Mesenteric fat pad (tissue), 1 donor: ENCODE measurements at places on chromosomes 3 and 15. TPM values are rescaled to one million over a fixed set of nuclear protein-coding genes. Genes with fewer than 3 reads are reported as not detected.

The KIF7 gene
- total RNA-seq = 12.7 TPM

The ERC2 gene
- total RNA-seq = 1.1 TPM

The MRAS gene
- 232 TPM for total RNA-seq

The SKOR1 gene
- 0.26 TPM for total RNA-seq

The ZKSCAN7 gene
- total RNA-seq = 2.7 TPM

The TERC gene
- 9.8 TPM for total RNA-seq

The AP3S2 gene
- 27.3 TPM for total RNA-seq

GRCh38 chr15:88239594-88239993, 16.9 kb downstream of the NTRK3 start:
- no peak for DNase-seq

DNA sequence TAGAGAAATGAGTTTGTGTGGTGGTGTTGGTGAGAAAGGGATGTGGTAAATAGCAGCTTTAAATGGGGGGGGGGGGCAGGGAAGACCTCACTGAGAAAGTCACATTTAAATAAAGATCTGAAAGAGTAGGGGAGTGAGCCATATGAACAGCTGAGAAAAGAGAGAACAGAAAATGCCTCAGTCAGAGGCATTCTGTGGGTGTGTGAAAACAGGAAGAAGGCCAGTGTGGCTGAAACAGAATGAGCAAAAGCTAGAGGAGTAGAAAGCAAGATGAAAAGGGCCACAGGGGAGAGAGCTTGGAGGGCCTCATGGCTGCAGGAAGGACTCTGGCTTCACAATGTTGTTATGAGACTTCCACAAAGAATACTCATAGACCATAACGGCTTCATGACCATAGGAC, 783.3 kb downstream of the ZPLD1 start:
- DNase-seq = no peak

GRCh38 chr15:70038730-70039392, 58.9 kb downstream of the TLE3 start:
- DNase-seq = no peak

DNA sequence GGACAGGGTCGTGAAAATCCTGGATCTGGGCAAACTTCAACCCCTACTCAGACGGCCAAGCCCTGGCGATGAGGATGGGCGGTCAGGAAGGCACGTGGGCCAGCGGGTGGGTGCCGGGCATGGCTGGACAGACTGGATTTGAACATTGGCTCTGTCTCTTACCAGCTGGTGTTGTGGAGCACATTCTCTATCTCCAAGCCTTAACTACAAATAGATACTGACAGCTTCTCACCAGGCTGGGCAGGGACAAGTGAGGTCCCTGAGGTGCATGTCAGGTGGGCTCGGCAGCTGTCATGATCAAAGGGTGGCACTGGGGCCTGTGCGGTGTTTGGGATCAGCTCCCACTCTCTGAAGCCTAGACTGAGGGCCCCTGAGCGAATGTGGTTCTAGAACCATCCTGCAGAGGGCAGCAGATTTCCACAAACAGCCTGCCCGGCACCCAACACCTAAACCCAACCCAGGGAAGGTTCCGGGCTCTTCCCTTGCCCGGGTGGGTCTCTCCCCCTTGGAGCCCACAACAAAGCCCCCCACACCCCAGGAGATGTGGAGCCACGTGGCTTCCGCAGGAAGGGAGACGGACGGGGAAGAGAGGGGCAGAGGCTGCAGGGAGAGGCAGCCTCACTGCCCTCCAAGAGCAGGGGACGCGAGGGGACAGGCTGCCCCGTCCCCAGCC, 58.4 kb downstream of the RGMA start:
- no peak for DNase-seq

- no peak for DNase-seq
Measured at GRCh38 chr15:91975241-91975978, 121.9 kb downstream of the SLCO3A1 start.

DNA sequence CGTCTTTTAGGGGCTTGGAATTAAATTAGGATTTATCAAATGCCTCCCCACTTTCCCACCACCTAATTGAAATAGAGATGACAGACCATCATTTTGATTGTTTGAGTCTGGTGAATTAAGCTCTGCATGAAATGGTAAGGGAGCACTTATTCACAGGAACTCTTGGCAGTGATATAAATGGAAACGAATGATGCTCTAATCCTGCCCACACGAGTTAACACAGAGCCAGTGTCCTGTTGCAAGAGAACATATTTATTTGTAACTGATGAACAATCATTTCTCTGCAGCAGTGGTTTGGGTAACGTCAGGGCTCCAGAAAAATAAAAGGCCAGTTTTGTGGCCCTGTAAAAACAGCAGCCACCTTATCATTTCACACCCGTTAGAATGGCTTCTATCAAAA, 163.3 kb downstream of the FEZF2 start:
- DNase-seq = no peak

GRCh38 chr3:32302601-32303398, 64.3 kb downstream of the CMTM8 start:
- DNase-seq = no peak

GRCh38 chr3:5226783-5227182, 39.3 kb downstream of the EDEM1 start:
- DNase-seq = no peak

DNA sequence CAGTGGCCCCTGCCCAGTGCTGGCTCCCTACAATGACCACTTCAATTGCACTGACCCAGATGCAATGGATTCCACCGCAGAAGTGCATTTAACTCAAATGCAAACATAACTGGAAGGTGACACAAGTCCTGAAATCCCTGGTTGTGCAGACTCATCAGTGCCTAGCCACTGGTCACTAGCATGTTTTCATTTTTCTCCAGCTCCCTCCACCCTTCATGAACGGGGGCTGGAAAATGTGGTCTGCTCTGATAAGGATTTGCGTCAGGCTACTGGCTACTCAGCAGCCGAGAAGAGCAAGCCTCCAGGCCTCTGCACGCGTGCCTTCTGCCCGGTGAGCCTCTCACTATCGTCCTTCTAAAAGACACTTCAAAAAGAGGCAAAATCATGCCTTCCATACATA, 27.4 kb upstream of the FURIN start:
- no peak for DNase-seq

DNA sequence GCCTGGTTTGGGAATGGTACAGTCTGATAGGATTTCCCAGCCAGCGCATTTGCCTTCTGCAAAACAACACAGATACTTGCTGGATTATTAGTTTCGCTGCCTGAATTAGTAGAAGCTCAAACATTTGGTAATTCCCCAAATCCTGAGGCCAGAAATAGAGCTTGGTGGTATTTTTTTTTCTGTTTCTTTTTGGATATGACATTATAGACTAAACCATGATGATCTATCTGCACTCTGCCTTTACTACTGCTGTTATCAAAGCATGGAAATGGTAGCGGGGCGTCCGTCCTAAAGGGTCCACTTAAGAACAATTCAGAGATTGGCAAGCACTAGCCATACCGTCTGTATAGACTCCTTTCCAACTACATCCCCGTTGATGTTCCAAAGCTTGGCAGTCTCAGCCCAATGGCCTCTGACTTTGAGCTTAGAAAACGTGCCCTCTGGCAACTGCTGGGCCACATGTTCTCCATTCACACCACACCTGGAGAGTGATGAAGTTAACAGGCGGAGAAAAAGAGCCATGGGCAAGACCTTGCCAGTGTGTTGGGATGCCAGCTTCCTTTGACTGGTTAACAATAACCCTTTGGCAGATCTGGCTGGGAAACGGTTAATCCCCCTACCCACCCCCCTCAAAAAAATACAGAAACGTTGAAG, 241.0 kb upstream of the NR2F2 start:
- no peak for DNase-seq

DNA sequence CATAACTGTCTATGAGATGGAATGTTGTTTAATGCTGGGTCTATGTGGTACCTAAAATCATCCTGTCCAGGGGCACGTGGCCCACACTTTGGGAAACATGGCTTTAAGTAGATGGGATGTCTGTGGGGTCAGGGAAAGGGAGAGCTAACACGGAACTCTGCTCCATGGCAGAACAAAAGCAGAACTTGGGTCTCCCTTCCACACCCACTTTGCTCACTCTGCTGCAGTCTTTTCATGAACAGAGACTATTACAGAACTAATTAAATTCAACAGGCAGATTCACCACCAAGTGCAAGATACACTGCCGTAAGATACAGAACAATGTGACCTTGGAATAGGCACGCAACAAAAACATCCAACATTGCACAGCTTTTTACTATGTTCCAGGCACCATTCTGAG, 28.2 kb downstream of the POPDC2 start:
- no peak for DNase-seq

DNA sequence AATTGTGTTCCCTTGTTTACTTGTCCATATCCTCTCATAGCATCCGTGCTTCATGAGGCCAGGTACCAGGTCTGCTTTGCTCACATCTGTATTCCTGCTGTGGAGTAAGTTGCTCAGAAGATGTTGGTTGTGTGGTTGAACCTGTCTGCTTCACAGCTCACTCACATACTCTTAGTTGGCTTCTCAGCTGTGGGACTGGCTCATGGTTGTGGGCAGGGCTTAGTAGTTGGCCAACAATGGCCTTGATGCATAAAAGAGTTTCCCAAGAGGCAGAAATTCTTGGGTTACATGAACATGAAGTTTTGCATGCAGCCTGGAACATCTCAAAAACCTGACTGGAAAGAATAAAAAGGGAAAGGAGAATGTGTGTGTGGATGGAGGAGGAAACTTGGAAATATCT, 17.0 kb downstream of the CELF6 start:
- DNase-seq = no peak

GRCh38 chr3:31077826-31078225, 183.4 kb upstream of the GADL1 start:
- DNase-seq = no peak

GRCh38 chr15:52925130-52925529, 135.0 kb upstream of the ONECUT1 start:
- no peak for DNase-seq

DNA sequence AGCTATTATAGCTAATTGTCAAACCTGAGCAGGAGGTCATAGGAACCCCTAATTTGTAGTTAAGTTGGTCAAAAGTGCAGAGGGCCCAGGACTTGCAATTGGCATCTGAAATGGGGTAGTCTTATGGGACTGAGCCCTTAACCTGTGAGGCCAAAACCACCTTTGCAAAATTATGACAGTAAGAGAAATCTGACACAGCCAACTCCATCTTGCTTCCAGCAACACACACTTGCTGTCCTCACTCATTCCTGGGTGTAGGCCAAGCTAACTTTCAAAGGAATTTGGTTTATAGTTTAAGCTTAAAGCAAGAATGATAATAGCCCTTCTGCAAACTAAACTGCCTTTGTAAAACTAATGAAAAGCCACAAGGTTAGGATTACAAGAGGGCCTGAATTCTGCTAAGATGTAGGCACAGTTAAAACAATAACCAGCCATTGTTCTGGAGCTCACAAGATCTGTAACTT, 57.6 kb upstream of the FRMD4B start:
- DNase-seq = no peak

GRCh38 chr3:180575571-180575970, 26.4 kb upstream of the TTC14 start:
- no peak for DNase-seq

DNA sequence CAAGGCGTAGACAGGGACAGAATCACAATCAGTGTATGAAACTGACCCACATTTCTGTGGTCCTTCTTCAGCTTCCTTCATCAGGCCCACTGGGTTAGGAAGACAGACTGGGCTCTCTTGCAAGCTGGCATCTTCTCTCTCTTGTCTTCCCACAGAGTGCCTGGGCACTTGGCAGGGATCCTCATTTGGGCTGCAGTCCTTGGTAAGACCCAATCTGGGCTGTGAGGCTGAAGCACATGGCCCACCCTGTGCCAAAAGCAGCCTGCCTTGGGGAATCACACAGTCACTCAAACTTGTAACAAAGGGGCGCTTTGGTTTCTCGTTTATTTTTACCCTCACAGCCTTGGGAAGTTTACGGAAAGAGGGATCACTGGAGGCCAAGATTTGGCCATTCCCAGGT, 8.2 kb upstream of the EPHB3 start:
- no peak for DNase-seq

GRCh38 chr3:12273045-12273695, 15.7 kb upstream of the PPARG start:
- no peak for DNase-seq

DNA sequence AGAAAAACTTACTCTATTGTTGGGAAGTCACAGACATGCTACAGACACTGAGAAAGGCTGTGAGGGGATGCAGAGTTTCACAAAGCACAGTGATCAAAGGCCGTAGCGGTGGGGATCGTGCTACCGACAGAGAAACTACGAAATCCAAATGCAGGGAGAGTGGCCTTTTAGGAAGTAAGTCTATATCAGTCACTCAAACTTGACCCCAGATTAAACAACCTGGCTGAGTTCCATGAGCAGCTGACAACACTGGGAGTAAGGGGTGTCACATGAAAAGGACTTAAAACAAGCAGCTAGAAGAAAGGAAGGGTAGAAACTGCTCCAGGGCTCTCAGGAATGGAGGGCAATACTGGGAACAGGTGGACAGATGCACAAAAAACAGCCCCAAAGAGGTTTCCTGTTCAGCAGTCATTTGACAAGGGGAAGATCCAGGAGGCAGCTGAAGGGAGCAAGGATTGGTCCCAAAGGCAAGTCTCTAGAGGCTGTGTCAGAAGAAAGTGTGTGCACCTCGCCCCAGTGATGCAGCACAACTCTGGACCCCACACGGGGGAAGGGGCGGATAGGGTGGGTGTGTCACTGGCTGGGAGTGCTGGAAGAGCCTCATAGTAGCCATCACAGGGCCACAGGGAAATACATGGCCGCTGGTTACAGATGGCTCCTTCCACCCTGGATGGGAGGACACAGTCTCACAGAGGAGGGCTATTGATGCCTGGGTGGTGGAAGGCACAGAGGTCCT, 20.3 kb upstream of the HDAC11 start:
- peak; percentile 79 for DNase-seq
